ENCODE measurements at places on chromosomes 13 and 19. TPM values are rescaled to one million over a fixed set of nuclear protein-coding genes. Genes with fewer than 3 reads are reported as not detected.

Gene DMKN
- not detected for total RNA-seq

Gene ATP4A
- not detected for total RNA-seq

Gene LGI4
- total RNA-seq = not detected

Gene PRODH2
- not detected for total RNA-seq
